ENCODE measurements at places on chromosomes 7 and 10.

DNA sequence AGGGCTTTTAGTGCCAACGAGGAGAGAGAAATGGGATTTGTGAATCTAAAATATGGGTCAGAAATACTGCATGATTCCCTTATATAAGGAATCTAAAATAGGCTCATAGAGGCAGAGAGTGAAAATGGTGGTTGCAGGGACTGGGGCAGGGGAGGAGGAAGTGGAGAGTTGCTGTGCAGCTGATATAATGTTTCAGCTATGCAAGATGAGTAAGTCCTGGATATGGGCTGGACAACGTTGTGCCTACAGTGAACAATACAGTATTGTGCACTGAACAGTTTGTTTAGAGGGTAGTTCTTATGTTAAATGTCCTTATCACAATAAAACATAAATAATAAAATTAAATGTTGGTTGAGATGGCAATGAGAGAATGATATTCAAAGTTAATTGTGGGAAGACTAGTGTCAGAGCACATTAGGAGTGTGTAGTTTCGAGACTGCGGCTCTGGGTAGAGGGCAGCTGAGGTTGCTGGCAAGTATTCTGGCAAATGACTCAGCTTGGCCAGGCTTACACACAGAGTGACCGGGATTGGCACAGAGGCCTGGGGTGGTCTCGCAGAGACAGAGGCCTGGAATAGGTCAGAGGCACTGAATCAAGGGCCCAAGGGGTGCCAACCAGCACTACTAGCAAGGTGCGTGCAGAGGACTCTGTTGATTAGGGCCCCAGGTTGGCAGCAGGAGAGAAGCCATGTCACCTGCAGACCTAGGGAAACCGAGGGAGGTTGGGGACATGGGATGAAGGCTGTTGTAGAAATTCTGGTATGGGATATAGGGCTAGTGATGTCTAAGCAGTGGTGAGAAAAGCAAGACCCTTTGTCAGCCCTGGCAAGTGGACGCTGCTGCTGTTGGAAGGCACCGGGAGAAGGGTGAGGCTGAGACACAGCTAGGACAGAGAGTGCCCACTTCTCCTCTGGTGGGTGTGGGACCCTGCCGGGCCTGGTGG, 2.8 kb upstream of the DEPP1 start:
- DNase-seq = no peak

- no peak for DNase-seq
These were observed 72.1 kb downstream of the TMEM270 start for GRCh38 chr7:73933091-73933490.

GRCh38 chr10:85610381-85611092, 756.1 kb downstream of the GRID1 start:
- no peak for DNase-seq

GRCh38 chr10:5681930-5682329, 2.7 kb upstream of the TASOR2 start:
- no peak for DNase-seq

- no peak for DNase-seq
These were observed at the start of gene MYL7 for GRCh38 chr7:44141221-44141850. Gene MYL7, minus strand, starts transcription at chr7:44141332. Its CDS starts 27 bp downstream, at chr7:44141305.

DNA sequence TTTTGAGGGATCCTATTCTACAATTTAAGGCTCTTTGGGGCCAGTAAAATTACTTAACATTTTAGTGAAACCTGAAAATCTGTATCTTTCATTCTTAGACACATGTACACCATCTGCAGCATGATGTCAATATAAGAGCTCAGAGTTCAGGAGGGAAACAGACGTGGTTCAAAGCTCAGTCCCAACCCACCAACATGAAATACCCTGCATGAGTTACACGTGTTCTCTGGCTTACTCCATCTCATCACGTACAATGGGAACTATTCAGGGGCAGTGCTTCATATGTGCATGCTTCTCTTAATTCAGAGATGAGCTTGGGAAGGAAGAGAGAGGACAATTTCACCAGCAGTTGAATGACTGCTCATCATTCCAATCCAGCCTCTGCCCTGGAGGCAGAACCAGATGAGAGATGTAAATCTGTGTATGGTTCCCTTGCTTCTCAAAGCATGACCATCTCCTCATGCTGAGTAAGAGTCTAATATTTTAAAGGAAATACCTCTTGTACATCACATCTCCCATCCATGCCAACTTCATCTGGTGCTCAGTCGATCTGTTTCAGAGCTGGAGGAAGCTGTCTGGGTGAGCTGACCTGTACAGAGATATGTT, 29.0 kb upstream of the ADAM12 start:
- no peak for DNase-seq

DNA sequence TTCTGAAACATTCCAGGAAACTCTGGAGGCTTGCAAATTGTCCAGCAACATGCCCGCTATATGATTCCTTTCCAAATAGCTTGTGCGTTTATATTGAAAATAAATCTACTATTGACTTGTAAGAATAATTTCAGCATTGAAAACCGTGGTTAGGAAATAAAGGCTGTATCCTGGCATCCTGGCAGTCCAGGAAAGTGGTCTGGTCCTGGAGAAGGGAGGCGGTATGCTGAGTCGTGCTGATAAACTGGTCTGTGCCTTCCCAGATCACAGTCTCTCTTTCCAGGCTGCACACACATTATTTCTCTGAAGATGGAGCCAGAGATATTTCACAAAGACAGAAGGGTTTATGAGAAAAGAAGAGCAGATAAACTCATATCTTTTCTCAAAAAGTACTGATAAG, 350.1 kb upstream of the COBL start:
- no peak for DNase-seq

GRCh38 chr10:110216240-110216639, 8.8 kb downstream of the MXI1 start:
- DNase-seq = no peak

- DNase-seq = no peak
These were observed 54.4 kb downstream of the RAMP3 start for GRCh38 chr7:45211958-45212357.

DNA sequence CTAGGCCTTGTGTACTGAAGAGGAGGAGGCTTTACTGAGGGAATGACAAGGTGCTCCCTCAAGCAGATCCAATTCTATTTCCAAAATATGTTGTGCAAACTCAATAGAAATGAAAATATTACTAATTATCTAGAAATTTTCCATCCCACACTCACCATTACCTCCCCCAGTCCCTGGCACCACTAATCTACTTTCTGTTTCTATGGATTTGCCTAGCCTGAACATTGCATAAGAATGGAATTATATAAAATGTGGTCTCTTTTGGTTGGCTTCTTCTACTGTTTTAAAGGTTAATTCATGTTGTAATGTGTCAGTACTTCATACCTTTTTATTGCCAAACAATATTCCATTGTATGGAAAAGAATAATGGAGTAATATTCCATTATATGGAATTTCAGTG, 18.7 kb upstream of the NUB1 start:
- DNase-seq = no peak

DNA sequence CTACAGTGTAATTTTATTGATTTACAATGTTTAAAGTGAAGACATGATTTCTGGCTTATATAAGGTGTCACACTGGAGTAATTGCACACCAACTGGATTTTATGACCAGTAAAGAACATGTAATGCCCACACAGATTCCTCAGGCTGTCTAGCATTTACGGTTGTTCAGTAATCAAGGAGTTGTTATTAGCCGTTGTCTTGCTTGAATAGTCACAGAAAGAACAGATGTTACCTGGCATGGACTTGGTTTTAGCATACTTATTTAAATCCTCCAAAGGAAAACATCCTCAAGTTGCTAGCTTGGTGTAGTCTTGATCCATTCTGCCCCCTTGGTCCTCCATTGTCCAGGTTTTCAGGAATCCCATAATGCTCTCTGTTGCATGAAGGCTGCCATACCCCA, 65.8 kb downstream of the POU6F2 start:
- DNase-seq = no peak

GRCh38 chr10:124152139-124153022, 59.0 kb upstream of the CHST15 start:
- DNase-seq = no peak

DNA sequence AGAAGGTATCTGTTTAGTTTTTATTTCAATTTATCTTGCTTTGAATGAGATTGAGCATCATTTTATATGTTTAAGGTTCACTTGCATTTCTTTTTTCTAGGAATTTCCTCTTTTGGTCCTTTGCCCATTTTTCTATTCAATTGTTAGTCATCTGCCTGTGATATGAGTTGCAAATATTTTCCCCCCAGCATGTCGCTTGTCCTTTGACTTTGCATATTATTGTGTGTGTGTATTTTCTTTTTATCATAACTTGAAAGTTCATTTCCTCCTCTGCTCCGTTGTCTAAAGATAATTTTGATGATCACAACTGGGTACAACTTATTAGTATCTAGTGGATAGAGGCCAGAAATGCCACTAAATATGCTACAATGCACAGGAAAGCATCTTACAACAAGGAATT, 132.7 kb upstream of the MDFIC start:
- DNase-seq = no peak

DNA sequence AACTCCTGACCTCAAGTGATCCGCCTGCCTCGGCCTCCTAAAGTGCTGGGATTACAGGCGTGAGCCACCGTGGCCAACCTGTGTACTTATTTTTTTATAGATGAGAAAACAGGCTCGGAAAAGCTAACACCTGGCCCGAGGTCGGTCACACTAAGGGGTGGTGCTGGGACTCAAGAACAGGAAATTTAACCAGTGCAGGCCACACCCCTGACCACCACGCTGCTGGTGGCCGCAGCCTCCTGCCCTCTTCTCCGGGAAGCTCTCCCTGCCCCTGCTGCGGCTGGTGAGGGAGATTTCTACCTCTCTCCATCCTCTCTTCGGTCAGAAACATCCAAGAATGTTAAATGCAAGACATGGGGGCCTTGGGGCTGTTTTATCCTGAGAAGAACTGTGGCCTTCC, 63.2 kb downstream of the TNRC18 start:
- no peak for DNase-seq

DNA sequence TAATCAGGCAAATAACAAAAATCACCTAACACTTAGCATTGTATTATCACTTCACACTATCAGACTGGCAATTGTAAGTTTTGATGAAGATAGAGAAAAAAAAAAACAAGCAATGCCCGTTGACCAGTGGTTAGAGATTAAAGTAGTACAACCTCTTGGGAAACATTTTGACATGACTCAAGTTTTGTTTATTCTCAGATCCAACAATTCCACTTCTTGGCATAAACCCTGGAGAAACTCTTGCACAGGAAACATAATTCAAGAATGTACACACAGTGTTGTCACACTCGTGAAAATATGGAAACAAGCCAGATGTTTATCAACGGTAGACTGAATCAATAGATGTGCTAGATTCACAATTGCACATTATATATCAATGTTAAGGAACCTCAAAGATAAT, 37.2 kb downstream of the FRMD4A start:
- DNase-seq = no peak

- no peak for DNase-seq
These were observed 5.3 kb upstream of the GIMAP5 start for GRCh38 chr7:150731916-150732315.

GRCh38 chr7:27943241-27943640, 203.3 kb downstream of the TAX1BP1 start:
- no peak for DNase-seq

GRCh38 chr7:131294553-131294952, 33.1 kb upstream of the MKLN1 start:
- no peak for DNase-seq

- DNase-seq = no peak
These were observed 150.7 kb upstream of the KLF14 start for GRCh38 chr7:130884437-130885417.

DNA sequence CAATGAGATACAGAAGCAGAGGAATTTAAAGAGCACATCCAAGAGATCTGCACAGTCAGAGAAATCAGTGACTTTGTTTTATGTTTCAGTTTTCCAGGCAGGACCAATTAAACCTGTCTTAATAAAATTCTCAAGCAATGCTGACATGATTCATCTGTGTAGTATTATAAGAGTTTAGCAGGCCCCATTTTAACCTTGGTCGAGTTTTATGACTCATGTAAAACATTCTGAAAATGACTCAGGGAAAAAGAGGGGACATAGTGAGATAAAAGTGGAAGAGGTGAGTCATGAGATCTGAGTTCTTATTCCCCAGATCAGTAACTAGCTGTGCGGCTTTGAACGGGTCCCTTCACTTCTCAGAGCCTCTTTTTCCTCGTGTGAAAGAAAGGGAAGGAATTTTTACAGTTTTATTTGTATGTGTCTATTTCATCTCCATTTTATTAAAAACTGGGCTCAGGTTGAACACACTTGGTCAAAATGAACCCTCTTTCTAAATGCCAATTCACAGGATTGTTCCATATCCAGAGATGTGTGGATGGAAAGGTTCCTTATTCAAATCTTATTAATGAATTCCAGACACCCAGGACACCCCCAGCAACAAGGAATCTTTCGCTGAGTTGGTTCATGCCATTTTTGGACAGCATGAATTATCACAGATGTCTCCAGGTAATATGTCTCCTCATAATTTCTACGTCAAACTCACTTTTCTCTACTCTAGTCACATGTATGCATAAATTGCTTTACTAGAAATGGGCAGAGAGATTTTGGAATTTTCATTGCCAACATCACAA, 143.2 kb downstream of the JAZF1 start:
- DNase-seq = no peak

DNA sequence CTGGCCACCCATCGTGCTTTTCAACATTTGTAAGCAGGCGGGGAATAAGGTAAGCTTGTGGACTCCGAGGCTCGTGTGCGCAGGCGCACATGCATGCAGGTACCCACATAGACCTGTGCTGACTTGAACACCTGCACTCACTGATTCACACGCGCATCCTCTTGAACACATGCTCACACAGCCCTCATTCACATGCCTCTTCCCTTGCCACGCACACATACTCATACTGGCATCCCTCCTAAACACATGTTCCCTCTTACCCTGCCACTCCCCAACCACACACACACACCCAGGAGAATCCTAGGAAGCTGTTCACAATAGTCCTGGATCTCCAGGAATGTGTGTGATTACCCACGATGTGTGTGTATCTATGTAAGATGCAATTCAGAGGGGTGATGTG, 44.1 kb upstream of the LBX1 start:
- DNase-seq = no peak

DNA sequence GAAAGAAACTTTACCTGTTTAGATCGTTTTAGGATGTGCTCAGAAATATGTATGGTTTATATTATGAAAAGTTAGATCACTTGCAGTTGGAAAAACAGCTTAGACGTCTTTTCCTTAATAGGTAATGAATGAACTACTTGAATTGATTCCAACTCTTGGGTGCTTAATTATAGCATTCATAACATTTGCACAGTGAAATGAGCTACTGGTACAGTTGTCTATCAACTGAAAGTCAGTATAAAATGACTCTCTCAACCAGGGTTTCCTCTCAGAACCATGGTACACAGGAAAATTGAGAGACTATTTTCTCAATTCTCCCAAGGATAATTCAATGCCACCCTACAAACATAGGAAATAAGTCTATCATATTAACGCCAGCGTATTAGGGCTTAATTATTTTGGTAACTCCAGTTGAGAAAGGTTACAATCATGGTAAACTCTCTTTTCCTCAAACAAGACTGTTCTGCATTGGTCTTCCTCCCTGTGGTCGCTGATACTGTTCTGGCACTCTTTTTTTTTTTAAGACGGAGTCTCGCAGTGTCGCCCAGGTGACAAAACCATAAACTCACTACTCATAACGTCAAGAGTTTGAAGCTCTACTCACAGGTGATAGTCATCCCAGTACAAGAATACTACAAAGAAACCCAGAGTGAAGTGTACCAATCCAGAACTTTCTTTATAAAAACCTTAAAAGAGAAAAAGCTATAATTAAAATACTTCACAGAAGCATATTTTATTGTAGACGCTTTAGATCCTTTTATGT, 2.0 kb downstream of the ANLN start:
- DNase-seq = no peak
